Upper lobe of left lung (tissue), 6 donors: ENCODE measurements at places on chromosomes 4 and X. TPM values are rescaled to one million over a fixed set of nuclear protein-coding genes. Genes with fewer than 3 reads are reported as not detected.

DNA sequence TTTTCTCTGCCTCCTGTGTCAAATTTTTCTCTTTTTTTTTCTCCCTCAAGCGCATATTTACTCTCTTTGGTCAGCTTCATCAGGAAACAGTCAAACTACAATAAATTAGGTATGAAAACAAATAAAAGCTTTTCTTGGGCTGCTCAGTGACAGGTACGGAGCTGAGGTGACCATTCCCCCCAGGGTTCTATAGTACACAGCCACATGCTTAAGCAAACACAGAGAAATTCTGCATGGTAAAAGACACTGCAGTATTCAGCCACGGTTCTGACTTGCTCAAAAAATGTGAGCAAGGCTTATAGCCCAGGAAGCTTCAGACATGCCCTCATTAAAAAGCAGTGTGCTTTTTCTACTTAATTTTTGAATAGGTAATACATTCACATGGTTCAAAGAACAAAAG is 138.5 kb downstream of the GRIA3 start:
- DNase-seq = no peak

TLR2 gene
- 75.1 TPM for total RNA-seq

- no peak for DNase-seq
These were observed at the start of gene PDGFRA for GRCh38 chr4:54228961-54229501. PDGFRA (plus strand) TSS chr4:54229293; CDS start chr4:54258769, 29,476 bp downstream.

DNA sequence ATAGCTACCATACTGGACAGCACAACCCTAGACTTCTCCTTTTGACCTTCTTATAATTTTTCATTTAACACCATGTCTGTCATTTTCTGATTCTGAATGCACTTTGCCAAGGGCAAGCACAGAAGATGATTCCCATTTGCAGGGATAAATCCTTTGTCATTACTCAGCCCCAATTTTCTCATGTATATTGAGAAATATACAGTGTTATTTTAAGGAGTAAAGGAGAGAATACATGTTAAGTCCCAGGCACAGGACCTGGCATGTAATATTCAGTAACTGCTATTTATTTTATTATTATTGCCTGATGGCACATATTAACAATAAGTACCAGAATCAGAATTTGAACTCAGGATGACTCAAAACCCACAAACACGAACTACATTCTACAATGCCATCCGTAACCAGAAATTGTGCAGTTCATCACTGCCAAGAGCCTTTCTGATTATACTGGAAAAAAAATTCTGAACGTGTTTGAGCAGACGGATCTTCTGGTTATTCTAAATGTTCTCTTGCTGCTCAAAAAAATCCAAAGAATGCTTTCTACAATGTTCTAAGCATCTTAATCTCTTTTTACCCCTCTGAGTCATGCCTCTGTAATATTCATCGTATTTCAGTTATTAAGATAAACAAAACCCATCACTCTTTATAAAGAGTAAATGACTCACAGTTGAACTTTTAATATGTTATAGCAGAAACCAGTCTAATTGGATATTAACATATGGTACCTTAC is 170.0 kb downstream of the MID1 start:
- no peak for DNase-seq

DNA sequence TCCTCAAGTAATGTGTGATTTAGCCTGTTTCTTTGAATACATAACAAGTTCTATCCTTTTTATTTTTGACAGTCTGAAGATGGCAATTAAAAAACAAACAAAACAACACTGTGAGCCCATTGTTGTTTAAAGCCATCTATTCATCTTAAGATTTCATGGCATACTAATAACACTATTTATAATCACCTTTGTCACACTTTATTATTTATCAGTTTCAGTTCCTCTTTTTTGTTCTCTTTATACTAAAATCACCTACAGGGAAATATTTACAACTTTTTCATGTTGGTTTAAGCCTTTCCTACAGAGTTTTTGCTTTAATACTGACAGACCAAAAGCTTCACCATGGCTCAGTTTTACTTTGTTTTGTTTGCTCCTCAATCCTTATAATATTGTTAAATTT is 247.4 kb upstream of the CTSO start:
- DNase-seq = no peak

GRCh38 chr4:93983140-93983539 is 154.6 kb downstream of the ATOH1 start:
- no peak for DNase-seq

GRCh38 chr4:94575652-94576051 is 123.9 kb downstream of the PDLIM5 start:
- no peak for DNase-seq

AMTN gene
- total RNA-seq = not detected

GRCh38 chr4:146029147-146029546 is 90.5 kb upstream of the ZNF827 start:
- DNase-seq = no peak

DNA sequence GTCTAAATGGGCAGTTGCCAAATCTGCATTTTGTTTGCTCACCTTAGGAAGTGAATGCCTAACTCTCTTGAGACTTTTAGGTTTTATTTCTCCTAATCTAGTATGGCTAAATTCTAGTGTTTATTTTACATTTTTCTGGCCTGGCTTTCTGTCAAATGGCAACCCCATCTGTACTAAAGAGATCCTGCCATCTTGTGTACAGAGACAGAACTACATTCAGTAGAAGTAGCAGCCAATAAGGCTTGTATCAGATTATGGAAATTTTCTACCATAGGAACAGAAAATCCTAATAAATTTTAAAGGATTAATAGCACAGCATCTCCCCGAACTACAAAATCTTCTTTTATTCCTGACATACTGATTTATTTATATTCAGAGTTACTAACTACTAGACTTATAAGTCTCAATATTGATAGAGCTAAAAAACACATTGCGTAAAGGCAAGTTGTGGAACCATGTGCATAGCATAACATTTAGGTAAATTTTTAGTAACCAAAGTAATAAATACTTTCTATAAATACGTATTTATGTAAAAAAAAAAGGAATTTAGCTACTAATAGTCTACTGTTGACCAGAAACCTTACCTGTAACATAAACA is 45.5 kb downstream of the TMEM144 start:
- no peak for DNase-seq

PABPC1L2B gene
- total RNA-seq = not detected

LIAS gene
- 7.1 TPM for total RNA-seq

SMIM10 gene
- total RNA-seq = 0.44 TPM
